ENCODE measurements at places on chromosomes 13 and 19. TPM values are rescaled to one million over a fixed set of nuclear protein-coding genes. Genes with fewer than 3 reads are reported as not detected.

GRCh38 chr13:34159946-34160345, 342.0 kb downstream of the RFC3 start:
- no peak for DNase-seq

DNA sequence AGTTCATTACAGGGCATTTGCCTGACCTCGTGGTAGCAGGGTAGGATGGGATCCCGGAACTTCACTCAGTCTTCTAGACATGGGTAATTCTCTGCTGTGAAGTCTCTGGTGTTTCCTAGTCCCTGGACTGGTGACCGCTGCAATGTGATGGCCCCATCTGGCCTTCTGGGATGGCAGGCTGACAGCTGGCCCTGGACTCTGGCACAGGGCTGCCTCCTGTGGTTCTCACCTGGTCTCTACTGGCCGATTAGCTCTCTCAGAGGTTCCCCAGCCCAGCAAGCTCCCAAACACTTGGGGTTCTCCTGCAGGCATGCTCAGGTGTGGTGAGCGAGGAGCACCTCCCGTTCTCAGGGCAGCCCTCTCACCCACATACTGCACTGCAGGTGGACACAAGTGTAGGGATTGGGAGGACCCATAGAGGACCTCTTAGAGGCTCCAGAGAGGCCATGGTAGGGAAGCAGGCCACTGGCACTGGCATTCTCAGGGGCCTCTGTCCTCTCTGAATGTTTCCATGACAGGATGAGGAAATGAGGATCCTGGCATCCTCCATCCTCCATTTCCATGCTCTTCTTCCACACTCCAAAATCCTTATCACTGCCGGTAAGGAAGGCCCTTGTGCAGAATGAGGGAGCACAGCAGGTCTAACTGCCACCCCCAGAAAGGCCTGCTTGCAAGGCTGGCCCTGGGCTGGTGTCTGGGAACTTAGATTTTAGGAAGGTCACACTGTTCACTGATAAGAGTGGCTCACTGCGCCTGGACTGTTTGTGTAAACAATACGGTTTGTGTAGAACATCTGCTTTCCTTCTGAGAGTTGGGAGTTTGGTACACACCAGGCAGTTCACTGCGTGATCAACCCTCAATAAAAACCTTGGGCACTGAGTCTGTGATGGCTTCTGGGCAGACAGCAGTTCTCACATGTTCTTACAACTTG, 31.5 kb upstream of the FARP1 start:
- no peak for DNase-seq

DNA sequence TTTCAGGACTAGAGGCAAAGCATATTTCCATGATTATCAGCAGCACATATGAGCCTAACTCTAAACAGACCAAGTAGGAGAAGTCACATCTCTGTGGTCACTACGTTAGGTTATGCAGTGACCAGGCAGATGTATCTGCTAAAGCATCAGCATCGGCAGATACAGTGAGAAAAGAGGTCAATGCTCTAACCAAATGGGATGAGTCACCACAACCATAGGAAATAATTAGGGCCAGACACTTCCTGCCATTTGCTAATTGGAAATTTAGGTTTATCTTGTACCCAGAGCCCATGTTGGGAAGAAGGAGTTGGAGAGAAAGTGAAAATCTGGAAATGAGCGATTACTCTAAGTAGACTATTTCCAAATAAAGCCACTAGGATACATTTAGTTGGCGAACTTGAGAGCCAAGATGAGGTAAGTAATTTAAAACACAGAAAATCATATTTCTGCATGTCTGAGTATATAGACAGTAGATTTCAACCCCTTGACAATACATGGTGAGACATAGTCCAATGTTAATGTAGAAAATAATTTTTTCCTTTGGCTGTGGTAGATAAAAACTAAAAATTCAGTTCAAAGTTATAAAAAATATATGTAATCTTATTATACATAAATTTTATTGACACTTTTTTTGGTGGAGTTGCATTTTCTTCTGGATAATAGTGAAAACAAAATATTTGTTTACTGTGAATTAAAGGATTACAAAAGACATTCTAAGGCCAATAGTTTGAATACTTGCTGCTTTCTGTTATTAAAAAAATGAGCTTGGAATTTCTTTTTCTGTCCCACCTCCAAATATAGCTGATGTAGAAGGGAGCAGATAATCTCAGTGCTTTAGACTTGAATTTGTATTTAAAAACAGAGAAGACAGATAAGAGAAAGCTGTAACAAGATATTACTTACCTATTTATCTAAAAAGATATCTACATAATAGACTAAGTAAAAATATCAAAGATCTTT, 104.4 kb upstream of the CSNK1A1L start:
- peak; percentile 2 for DNase-seq

The ALG5 gene
- 34.4 TPM for total RNA-seq

Measured in A172 (cell line).